ENCODE measurements at places on chromosomes 6 and 20. TPM values are rescaled to one million over a fixed set of nuclear protein-coding genes. Genes with fewer than 3 reads are reported as not detected.

CHRNA4 gene
- total RNA-seq: not detected

ADGB gene
- total RNA-seq: not detected

SKIC2 gene
- 54.9 TPM for total RNA-seq

CALHM5 gene
- total RNA-seq: 8.2 TPM
